ENCODE measurements at places on chromosomes 16 and 17.
A peak's percentile ranks its signal among the peaks of the same experiment; 100 is the strongest.

DNA sequence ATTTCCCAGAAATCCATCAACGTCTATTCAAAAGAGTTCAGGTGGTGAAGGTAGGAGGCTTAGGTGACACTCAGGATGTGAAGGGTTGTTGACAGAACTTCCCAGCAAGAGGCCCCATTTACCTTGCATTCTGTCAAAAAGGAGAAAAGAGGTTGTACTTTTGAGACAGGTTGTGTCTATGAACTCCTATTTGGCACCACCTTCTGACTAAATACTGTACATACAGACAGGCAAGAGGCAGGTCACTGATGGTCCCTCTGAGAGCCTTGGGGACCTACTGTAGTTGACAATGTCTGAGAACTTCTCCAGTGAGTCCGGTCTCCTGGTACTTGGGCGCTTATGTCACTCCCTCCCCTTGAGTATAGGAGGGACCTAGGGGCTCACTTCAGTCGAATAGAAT is 479.3 kb upstream of the ZFHX3 start:
- DNase-seq, result no peak

DNA sequence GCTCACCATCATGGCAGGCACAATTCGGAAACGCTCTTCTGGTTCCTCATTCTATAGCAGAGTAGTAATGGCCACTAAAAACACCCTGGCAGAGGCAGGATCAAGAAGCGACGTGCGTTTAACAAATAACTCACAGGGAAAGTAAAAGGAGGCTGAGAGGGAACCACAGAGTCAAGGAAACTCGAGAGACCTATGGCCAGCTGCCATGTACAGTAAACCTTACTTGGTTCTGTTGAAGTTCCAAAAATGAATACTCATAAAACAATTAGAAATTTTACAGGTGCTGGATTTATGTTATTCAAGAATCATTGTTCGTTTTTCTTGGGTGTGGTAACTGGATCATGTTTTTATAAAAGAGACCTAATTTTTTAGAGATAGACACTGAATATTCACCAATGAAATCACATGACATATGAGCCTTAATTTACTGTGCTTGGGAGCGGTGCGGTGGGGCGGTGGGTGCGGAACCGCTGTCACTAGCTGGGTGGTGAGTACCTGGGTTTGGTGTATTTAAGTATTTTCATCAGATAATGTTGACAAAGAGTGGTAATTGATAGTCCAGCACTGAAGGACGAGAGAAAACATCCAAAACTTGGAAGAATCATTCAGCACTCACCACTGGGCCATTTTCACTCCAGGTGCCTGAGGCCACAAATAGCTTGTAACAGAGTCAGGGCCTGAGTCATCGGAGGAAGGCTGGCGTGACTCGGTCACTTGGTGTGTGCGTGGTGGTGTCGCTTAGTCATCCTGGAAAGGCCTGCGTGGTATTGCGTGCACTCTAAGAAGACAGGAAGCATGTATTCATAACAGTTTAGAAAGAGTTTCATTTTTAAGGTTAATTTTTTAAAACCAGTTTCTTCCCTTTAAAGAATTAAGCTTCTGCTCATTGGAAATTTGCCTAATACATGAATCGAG is 135.4 kb upstream of the CHMP6 start:
- no peak for DNase-seq

GRCh38 chr16:28875134-28876018 is 2.9 kb upstream of the ATP2A1 start:
- no peak for DNase-seq

GRCh38 chr17:39225959-39226683 is 376 bp upstream of the STAC2 start:
- DNase-seq, result peak; percentile 61

- no peak for DNase-seq
These were observed 2.3 kb upstream of the ARMC5 start for GRCh38 chr16:31456988-31457360.

DNA sequence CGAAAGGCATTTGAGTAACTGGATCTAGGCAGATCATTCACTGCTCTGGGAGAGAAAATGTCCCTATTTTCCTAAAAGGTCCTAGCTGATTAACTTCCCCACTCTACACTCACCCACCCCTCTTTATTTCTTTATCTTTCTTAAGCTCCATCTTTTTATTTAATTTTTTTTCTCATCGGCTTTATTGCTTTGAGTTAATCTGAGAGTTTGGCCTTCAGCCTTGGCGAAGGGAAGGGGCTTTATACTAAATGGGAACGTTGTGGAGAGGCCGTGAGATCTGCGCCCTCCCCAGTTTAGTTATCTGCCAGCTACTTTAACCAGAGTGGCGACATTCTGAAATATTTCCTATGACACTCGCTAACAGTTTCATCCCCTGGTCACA is 882 bp upstream of the TOX3 start:
- DNase-seq, result no peak

GRCh38 chr17:67588326-67588725 is 129.4 kb upstream of the NOL11 start:
- no peak for DNase-seq

DNA sequence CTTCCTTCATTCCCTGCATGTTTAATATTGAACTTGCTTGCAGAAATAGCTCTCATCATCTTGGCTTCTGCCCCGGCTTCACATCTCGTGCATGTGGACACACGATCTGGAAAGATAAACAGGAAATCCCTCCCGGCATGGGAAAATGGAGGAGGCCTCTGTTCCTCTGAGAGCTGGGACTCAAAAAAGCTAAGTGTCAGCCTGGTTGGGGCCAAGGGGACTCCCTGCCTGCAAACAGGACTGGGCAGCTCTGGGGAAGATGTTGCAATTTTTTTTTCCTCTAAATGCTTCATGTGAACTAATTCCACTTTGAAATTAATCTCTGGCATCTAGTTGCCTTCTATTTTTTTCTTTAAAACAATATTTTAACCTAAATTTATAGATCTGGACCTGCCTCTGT is 24.8 kb downstream of the ITPRIPL2 start:
- DNase-seq, result peak; percentile 76

GRCh38 chr16:56424791-56425438 is 430 bp downstream of the AMFR start:
- peak; percentile 37 for DNase-seq

DNA sequence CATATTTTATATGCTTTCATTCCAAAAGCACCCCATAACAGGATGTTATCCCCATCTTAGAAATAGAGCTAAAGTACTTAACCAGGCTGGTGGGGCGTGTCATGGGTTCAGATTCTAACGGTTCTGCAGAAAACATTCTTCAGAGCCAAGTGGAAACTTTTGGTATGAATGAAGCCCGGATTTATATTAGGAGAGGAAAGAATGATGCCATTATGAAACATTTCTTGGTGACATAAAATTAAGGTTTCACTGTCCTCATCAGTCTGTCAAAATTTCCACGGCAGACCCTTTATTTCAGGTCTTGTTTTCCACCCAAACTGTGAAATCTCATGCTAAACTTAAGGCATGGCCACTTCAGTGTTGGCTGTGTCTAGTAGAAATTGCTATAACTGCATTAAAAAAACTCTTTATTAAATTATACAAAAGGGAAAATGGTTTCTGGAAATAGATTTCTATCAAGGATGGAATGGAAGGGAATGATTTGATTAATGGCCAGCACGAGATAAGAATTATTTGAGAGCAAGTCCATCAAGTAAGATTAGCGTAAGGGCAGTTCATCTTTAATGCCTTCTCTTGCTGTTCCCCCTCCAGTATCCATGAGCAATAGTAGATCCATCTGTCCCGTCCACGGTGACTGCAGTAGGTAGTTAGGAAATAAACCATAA is 11.7 kb downstream of the PRKCA start:
- no peak for DNase-seq

GRCh38 chr17:32266389-32267301 is 1.0 kb downstream of the RHBDL3 start:
- no peak for DNase-seq

GRCh38 chr17:43845766-43846165 is 1.2 kb upstream of the CD300LG start:
- no peak for DNase-seq

DNA sequence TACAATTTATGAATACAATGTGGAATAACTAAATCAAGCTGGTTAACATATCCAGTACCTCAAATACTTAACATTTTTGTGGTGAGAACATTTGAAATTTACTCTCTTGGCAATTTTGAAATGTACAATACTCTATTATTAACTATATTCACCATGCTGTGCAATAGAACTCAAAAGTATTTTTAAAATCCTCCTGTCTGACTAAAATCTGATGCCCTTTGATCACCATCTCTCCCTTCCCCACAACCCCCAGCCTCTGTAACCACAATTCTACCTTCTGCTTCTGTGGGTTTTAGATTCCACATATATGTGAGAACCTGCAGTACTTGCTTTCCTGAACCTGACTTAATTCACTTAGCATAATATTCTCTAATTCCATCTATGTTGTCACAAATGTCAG is 71.6 kb upstream of the ALOX12 start:
- DNase-seq, result no peak

DNA sequence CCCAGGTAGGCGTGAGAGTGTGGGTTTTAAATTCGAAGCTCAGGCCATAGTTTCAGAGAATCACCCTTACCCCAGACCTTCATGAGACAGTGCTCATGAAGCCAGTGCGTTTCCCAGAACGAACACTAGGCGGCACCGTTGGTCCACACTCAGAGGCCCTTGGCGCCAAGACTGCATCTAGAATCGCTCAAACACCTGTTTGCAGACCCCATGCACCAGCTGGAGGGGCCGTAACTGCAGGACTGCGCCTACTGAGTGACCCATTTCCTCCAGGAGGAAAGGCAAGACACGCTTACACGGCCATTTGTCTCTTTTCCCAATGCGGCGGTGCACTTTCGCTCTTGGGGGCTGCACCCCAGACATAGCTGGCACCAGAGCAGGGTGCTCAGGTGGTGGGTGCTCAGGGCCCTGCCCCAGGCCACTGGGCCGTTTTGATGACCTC is 34.0 kb downstream of the ADGRG5 start:
- DNase-seq, result peak; percentile 80

GRCh38 chr17:4800462-4801196 is 1.5 kb downstream of the C17orf114 start:
- no peak for DNase-seq

- no peak for DNase-seq
These were observed 65.9 kb downstream of the KSR1 start for GRCh38 chr17:27522028-27522635.

DNA sequence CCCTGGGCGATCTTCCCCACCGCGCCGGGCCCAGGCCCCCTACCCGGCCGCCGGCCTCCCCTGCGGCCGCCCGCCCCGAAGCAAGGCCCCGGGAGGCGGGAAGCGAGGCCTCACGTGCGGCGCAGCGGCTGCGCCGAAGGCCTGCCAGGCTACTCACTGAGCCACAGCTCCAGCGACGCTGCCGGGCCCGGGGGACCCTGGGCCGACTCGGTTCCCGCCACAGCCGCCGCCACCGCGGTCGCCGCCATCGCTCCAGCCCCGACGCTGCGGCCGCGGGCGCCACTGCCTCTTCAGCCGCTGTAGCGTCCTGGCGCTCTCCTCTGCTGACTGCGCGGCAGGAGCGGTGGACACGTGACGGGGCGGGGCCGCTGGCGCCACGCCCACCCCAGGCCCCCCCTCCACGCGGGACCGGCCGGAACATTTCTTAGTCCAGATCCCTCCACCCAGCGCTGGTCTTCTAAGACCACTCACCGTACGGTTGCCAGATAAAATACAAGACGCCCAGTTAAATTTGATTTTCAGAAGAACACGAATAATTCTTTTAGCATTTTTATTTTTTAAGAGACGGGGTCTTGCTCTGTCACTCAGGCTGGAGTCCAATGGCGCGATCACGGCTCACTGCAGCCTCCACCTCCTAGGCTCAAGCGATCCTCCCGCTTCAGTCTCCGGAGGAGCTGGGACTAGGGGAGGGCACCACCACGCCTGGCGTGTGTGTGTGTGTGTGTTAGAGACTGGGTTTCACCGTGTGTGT is at the start of gene GGA2:
TSS of gene GGA2 (minus strand) at position 331 of the 751 bp plus-strand sequence. CDS start at position 248, 83 bp downstream.
- peak; percentile 84 for DNase-seq

DNA sequence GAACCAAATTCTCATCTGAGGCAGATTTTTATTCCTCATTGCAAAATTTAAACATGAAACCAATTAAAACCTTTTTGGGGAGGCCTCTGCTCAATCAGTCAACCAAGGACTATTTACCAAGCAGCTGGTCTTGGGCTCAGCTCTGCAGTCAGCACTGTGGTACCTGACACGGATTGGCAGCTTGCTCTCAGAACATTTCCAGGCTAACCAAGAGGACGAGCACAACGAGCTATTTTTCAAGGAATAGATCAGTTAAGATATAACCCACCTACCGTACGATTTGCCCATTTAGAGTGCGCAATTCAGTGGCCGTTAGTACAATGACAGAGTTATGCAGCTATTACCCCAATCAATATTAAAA is 26.4 kb upstream of the KLHDC4 start:
- no peak for DNase-seq

GRCh38 chr16:77435272-77435820 is 512 bp upstream of the ADAMTS18 start:
- no peak for DNase-seq

DNA sequence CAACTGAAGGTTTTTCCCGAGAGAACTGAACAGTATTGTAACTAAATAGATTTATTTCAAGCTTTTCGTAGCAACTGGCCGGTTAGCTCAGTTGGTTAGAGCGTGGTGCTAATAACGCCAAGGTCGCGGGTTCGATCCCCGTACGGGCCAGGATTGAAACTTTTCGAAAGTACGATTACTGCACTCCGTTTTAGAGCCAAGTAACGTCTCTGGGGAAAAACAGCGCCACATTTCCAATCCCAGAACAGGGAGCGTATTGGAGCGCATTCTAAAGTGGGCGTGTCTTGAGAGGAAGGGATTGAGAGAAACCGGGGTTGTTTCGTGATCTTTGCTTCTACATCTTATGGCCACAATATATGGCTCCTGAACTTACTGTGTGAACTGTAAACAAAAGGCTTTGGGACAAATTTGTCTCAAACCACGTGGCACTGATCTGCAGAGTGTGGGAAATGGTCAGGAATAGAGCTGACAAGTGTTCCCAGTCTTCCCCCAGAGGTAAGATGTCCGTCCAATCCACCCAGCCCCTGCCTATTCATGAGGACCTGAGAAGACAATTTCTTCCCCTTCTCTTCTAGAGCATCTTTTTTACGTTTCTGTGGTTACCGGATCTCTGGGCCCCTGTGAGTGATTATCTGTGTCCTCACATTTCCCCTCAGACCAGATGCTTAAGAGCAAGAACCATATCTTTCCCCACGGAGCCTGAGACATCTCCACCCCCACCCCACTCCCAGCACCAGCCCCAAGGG is 2.3 kb downstream of the BORCS6 start:
- peak; percentile 96 for DNase-seq

DNA sequence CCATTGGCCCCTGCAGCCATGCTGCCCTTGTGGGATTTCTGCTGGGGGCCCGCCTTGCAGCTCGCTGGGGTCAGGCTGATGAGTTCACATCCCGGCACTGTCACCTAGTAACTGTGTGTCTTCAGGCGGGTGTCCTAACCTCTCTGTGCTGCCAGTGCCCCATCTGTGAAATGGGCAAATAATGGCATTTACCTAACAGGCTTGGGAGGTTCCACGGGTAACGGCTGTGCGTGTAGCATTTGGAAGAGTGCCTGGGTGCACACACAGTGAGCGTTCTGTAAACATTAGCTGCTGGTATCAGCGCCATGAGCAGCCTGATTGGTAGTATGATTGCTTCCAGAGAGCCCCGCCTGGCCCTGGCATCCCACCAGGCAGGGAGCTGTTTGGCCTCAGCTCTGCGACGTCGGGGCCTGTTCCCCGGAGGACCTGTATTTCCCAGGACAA is 167.3 kb upstream of the GSE1 start:
- DNase-seq, result peak; percentile 71

GRCh38 chr17:68260051-68260762 is 12.4 kb downstream of the AMZ2 start:
- DNase-seq, result no peak

- no peak for DNase-seq
These were observed 5.9 kb upstream of the RAB40C start for GRCh38 chr16:583815-584591.

Data from colonic mucosa (tissue), 4 donors.